Upper lobe of right lung (tissue), 1 donor: ENCODE measurements at places on chromosomes 12 and 14. TPM values are rescaled to one million over a fixed set of nuclear protein-coding genes. Genes with fewer than 3 reads are reported as not detected.

DNA sequence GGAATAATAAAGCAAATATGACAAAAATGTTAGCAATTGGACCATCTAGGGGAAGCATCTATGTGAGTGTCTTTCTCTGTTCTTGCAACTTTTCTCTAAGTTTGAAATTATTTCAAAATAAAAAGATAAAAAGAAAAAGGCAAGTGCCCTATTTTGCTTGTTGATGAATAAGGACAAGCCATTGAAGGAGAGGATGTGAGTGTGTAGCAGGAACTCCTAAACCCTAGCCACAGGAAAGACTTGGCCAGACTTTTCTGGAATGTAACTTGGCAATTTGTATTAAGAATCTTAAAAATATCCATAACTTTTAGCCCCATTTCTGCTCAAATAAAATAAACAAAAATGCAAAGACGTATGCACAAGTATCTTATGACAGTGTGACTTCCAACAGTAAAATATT lies 279.4 kb downstream of the CACNA1C start:
- DNase-seq = no peak

DNA sequence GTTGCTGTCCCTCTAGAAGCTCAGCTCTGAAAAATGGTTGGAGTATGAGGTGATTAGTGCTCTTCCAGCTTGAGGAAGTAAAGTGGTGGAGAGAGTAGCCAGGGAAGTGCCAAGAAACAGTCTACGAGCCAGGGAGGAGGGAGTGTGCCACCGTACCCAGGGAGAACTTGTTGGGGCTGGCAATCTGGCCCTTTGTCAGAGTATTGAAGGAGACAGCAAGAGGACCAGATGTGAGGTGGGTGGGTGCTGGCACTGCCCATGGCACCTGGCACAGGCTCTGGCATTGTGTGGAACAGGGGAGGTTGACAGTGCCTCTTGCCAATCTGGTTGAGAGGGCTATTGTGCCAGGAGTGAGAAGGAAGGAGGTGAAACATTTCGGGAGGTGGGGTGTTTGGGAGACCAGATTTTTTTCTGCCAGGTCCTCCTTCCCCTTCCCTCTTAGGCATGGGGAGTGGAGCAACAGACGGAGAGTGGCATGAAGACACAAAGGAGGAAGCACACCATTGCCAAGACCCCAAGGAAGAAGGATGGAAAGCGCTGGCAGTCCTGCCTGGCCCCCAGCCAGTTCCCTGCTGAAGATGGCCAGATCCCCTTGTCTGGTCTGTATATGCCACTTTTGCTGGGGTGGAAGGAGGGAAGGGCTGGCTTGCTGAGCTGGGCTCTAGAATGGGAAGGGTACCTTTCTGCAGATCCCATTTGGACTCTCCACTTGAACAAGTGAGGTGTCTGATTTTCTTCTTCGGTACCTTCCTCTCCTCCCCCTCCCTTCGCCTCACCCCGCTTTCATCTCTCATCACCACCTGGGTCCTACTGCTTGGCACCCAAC lies 37.5 kb downstream of the ZFHX2 start:
- no peak for DNase-seq

PLCZ1 gene
- not detected for total RNA-seq

- no peak for DNase-seq
These were observed 841.1 kb downstream of the NRXN3 start for GRCh38 chr14:79011091-79011919.

- DNase-seq = no peak
These were observed 20.1 kb upstream of the GARIN6 start for GRCh38 chr12:99627459-99627858.

RPL6 gene
- 811 TPM for total RNA-seq

- DNase-seq = no peak
These were observed 40.3 kb upstream of the TRAF3 start for GRCh38 chr14:102736956-102737355.

DNA sequence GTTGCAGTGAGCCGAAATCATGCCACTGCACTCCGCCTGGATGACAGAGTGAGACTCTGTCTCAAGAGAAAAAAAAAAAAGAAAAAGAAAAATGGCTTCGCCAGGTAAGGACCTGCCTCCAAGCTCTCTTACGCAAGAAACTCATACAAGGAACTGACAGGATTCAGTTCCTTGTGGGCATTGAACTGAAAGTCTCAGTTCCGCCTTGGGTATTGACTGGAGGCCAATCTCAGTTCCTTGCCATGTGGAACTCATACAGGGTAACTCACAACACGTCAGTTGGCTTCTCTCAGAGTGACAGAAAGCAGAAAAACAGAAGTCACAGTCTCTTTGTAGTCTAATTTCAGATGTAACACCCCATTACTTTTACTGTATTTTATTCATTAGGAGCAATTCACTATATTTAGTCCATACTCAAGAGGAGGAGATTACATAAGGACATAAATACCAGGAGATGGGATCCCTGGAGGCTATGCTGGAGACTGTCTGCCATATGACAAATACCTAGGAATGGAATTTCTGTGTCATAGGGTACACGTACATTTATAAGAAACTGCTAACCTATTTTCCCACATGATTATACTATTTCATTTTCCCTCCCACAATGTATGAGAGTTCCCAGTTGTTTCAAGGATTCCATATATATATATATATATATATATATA lies 11.4 kb upstream of the NOPCHAP1 start:
- DNase-seq = no peak

DNA sequence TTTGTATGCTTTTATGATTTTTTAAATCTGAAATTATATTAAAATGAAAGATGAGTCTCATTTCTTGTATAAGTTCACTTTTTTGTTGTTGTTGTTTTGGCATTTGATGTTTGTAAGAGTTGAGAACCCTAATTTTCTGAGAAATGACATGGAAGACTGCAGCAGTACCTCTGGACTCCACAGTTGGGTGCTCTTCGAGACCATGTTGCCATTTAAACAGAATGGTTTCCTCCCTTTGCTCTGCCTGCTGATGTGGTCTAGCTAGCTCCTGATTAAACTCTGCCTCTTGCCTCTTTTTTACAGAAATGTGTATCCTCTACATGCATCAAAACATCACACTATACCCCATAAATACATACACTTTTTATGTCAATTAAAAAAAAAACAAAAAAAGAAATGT lies 5.8 kb upstream of the LTA4H start:
- no peak for DNase-seq

- no peak for DNase-seq
These were observed 150.2 kb upstream of the CLEC14A start for GRCh38 chr14:38405851-38406635.

DNA sequence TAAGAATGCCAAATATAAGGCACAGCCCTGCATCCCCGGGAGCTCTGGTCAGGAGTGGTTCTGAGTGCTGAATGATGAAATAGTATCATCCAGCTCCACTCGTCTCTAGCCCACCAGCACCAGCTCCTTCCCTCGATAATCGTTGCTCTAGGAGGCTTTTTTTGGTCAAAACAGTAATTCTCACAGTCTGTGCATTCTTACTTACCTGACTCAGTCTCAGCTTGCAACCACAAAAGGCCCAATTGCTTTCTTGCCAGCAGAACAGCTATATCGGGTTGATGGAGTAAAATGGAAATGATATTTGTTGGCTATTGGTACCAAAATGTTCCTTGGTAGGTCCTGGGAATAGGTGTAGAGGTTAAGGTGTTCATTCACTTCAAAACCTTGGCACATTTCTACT lies 94.8 kb downstream of the BMP4 start:
- DNase-seq = no peak

ATP2B1 gene
- 46.6 TPM for total RNA-seq

DNA sequence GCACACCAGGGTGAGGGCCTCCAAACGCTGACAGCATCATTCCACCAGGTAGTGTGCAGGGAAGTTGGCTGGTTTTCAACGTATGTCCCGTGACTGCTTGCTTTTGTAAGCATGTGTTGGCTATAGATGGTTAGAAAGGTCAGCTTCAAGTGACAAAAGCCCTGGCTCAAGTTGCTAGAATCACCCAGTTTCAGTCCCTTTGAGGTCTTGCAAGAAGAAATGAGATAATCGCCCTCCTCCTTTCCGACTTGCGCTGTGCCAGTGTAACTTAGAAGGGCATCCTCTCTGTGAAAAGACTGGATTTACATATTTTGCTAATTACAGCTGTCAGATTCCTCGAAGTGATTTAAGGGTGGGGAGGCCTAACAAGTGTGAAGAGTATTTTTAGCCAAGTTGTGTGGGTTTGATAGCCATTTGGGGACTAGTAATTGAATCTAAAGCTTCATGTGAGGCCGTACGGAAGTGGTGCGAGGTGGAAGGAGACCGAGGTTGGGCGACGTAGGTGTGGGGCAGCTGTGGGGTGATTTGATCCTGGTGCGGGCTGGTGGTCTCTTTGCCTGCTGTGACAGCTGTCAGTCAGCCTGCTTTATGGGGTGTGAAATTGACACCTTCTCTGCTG lies 94.7 kb downstream of the CHST11 start:
- no peak for DNase-seq

DNA sequence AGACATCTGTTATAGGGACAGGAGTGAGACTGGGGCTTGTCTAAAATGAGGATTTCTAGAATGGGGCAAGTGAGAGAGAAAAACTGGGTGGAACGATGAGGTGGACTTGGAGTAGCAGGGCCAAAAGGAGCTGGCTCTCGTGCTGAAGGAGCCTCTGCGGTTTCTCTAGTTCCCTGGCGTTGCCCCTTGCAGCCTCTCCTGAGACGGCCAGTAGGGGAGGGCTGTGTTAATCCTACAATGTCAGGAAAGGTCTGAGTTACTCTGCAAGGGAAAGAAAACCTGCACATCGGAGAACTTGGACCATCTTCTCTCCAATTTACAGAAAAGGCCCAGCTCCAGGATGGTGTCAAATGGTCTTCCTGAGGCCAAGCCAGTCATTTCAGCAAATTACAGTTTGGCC lies 963.8 kb upstream of the FLRT2 start:
- DNase-seq = no peak

GDF3 gene
- total RNA-seq = 0.32 TPM

TAC3 gene
- total RNA-seq = not detected

AP5M1 gene
- 38.8 TPM for total RNA-seq

DNA sequence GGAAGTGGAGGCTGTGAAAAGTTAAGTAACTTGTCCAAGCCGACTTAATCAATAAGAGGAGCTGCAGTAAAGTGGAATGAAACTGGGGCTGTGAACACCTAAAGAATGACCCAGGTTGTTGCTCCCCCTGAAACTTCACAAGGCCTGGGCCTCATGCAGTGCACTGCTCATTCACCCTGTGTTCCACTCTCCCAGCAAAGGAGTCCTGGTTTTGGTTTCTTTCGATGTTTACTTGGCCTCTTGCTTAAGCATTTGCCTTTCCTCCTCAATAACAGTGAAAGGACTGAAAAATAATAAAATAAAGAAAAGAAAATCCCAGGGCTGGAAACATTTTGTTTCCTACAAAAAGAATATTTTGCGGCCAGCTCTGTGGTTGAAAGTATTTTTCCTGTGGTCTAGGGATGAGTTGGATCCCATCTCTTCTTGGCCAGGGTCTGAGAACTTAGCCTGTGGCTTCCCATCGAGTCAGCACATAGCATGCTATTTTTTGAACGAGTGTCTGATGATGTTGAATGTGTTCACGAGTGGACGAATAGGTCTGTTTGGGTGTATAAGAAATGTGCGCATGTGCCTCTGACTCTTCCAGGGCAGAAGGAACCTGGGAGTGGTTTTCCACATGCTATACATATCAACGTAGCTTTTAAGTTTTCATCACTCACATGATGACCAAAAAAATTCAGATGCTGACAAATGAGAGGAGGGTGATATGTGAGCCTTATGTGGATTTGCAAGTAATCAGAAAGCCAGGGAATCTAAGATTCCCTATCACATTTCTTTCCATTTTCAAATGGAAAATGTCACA lies 349.8 kb downstream of the ZFP36L1 start:
- DNase-seq = no peak

A2M gene
- total RNA-seq = 2,772 TPM

PTPN21 gene
- 70.6 TPM for total RNA-seq

- no peak for DNase-seq
These were observed 40.1 kb upstream of the STAB2 start for GRCh38 chr12:103546959-103547358.

- no peak for DNase-seq
These were observed 84.5 kb downstream of the BORCS5 start for GRCh38 chr12:12441429-12441807.

CPNE8 gene
- total RNA-seq = 32.1 TPM

SLC6A12 gene
- 11.1 TPM for total RNA-seq

DNA sequence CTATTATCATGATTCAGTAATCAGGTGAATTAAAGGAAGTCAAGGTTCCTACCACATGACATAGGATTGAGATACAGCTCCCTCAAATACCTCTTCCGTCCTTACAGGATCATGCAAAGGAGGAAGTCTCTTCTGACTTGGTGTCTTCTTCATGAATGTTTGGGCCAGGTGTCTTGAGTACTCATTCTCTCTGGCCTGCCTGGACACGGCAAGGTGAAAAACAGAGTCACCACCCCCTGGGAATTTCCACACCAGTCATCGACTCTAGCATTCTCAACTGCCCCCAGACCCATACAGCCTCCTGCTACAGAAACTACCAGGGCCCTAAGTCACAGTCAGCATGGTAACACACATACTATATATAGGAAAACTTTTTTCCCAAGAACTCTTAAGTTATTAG lies 44.9 kb upstream of the LTBP2 start:
- DNase-seq = no peak

DNA sequence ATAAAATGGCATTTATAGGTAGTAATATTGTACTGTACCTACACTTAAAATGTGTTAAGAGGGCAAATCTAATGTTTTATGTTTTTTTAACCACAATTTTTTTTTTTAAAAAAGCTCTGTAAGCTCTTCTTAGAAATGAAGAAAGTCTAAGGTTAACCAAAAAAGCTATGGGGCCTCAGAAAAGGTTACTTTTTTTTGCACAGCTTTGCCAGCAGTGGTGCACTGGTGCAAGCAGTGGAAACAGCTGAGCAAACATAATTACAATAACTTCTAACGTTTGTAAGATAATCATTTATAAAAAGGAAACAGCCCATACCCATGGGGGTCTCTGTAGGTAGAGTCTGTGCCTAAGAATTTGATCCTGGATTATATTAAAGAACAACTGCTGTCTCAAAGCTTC lies 85.1 kb upstream of the NID2 start:
- DNase-seq = no peak

DNA sequence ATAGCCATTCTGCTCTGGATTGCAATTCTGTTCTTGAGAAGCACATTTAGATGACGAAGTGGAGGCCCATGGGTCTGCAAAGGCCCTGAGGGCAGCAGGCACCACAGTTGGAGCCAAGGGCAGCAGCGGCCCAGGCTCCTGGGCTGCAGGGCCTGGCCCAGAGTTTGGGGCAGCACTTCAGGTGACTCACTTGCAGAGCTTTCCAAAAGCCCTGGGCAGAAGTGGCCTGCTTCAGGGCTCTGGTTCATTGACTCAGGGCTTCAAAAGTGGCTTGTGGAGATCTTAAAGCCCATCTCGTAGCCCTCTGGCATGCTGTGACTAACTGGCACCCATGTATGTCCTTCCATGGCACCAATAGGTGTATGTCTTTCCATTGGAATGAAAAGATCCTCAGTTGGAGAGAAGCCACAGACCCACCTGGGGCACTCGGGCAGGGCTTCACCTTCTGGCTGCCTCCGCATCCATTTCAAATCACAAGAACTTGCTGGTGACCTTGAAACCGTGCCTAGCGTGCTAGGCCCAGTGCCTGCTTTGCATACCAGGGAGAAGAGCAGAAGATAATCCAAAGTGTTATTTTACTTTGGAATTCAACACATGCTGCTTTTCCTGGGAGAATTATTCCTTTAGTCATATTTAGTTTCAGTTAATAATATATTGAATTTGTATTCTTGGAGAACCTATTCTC lies 106.7 kb downstream of the PRMT8 start:
- peak; percentile 36 for DNase-seq
